ENCODE measurements at places on chromosomes 6 and 20. TPM values are rescaled to one million over a fixed set of nuclear protein-coding genes. Genes with fewer than 3 reads are reported as not detected.

DNA sequence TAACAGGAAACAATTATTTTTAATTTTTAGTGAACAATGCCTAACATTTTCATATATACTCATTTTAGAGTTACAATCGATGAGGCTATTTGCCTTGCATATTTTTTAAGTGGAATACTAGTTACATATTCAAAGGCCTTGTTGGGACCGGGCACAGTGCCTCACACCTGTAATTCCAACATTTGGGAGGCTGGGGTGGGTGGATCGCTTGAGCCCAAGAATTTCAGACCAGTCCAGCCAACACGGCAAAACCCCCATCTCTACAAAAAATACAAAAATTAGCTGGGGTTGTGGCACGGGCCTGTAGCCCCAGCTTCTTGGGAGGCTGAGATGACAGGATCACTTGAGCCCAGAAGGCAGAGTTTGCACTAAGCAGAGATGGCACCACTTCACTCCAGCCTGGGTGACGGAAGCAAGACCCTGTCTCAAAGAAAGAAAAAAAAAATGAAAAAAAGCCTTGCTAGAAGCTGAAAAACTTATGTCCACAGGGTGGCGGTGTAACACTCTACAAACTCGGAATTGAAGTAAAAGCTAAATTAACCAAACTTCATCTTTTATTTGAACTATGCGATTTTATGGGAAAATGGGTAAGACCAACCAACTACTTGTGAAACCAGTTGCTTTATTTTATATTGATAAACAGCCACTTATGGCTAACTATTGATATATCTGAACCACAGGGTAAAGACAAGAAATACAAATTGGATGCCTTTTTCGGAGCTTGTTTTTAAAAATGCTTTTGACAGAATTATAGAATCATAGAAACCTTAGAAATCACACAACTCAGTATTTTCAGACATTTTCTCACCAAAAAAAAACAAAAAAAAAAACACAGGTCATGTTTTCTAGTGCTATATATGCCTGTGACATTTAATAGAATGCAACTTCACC is 24.1 kb upstream of the ROS1 start:
- H3K27me3 ChIP-seq = no peaks in the 10 kb centered on the region
- no peak overlapping the region for H3K4me3 ChIP-seq
- no peaks in the 10 kb centered on the region for H3K36me3 ChIP-seq

Gene YWHAB
- 90.9 TPM for total RNA-seq

Gene LBP
- total RNA-seq = not detected

- no peak overlapping the region for H3K27ac ChIP-seq
- H3K27me3 ChIP-seq = no peaks in the 10 kb centered on the region
- no peaks in the 10 kb centered on the region for H3K36me3 ChIP-seq
- H3K4me3 ChIP-seq = no peak overlapping the region
- DNase-seq = no peak
Observed at GRCh38 chr6:151443911-151444621, 7.9 kb downstream of the RMND1 start.

- no peaks in the 10 kb centered on the region for H3K36me3 ChIP-seq
- H3K27me3 ChIP-seq = no peaks in the 10 kb centered on the region
- H3K27ac ChIP-seq = no peak overlapping the region
Observed at GRCh38 chr20:46835418-46835817, 59.2 kb upstream of the EYA2 start.

Gene SIRPB2
- 1.4 TPM for total RNA-seq

DNA sequence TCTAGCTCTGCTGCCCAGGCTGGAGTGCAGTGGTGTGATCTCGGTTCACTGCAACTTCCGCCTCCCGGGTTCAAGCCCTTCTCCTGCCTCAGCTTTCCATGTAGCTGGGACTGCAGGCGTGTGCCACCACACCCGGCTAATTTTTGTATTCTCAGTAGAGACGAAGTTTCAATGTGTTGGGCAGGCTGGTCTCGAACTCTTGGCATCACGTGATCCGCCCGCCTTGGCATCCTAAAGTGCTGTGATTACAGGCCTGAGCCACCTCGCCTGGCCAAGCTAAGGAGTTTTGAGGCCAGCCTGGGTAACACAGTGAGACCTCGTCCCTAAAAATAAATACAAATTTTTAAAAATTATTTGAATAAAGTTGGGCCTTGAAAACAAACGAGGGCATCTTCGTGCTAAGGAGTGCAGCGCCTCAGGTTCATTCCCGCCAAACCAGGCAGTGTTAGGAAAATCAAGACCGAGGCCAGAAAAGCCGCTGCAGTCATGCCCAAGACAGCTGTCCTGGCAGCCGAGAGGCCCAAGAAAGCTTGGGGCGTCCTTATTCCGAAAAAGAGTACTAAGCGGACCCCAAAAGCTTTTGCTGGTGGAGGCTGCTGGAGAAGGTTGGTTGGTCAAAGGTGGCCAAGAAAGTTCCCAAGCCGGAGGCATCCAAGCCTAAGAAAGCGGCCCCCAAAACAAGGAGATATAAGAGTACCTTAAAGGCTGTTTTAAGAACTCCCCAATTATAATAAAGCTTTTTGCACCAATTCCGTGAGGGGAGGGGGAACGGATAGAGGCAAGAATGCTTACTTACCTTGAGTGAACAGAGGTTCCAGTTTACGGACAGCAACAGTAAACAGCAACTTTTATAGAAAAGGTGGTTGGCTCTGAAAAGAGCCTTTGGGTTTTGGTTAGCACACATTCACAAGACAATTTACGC is 109.0 kb downstream of the HFE start:
- DNase-seq = peak; percentile 57
- no peaks in the 10 kb centered on the region for H3K27me3 ChIP-seq
- peak overlapping the region; percentile 55 for H3K4me3 ChIP-seq
- peak overlapping the region; percentile 82 for H3K27ac ChIP-seq
- no peaks in the 10 kb centered on the region for H3K36me3 ChIP-seq

GRCh38 chr6:135871296-135871695 is 19.8 kb downstream of the PDE7B start:
- DNase-seq = no peak
- H3K27ac ChIP-seq = no peak overlapping the region
- H3K36me3 ChIP-seq = no peaks in the 10 kb centered on the region
- H3K4me3 ChIP-seq = no peak overlapping the region
- no peaks in the 10 kb centered on the region for H3K27me3 ChIP-seq

Gene ADGRB3
- 0.69 TPM for total RNA-seq

DNA sequence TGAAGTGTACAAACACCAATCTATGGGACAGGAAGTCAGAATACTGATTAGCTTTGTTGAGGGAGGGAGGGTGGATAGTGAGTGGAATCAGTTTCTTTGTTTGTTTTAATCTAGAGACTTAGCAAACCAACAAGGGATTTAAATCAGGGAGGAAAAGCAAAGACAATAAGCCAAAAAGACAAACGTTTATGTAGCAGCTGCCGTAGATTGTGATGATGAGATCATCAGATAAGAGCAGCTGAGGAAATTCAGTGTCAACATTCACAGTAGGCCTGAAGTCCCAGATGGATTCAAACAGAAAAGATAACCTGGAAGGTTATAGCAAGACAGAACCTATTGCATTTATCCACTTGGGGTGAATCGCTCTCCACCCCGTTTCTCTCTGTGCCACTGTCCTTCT is 104.9 kb upstream of the SYNDIG1 start:
- no peaks in the 10 kb centered on the region for H3K36me3 ChIP-seq
- H3K4me1 ChIP-seq = no peaks in the 10 kb centered on the region
- no peak overlapping the region for H3K4me3 ChIP-seq
- no peaks in the 10 kb centered on the region for H3K27me3 ChIP-seq
- no peak for DNase-seq

DNA sequence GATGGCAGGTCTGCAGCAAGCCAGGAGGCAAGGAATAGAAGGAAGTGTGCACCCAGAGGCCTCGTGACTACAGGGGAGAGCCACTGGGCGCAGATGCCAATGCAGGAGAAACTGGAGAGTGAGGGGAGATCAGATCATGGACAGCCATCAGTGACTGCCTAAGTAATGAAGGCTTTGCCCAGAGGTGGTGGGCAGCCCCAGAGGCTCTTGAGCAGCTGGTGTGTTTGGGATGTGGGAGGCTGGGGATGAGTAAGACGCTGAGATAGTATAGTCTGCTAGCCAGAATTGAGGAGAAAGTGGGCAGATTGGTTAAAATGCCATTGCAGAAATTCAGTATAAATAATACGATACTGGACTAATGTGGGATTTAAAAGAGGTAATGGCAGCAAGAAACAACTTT is 111.9 kb downstream of the MAP3K4 start:
- no peaks in the 10 kb centered on the region for H3K4me1 ChIP-seq
- no peak overlapping the region for H3K27ac ChIP-seq
- no peaks in the 10 kb centered on the region for H3K36me3 ChIP-seq
- no peak overlapping the region for H3K4me3 ChIP-seq

GRCh38 chr6:81484251-81484650 is 268.2 kb downstream of the TENT5A start:
- DNase-seq = no peak
- H3K27me3 ChIP-seq = no peaks in the 10 kb centered on the region
- H3K36me3 ChIP-seq = no peaks in the 10 kb centered on the region
- H3K27ac ChIP-seq = no peak overlapping the region

DNA sequence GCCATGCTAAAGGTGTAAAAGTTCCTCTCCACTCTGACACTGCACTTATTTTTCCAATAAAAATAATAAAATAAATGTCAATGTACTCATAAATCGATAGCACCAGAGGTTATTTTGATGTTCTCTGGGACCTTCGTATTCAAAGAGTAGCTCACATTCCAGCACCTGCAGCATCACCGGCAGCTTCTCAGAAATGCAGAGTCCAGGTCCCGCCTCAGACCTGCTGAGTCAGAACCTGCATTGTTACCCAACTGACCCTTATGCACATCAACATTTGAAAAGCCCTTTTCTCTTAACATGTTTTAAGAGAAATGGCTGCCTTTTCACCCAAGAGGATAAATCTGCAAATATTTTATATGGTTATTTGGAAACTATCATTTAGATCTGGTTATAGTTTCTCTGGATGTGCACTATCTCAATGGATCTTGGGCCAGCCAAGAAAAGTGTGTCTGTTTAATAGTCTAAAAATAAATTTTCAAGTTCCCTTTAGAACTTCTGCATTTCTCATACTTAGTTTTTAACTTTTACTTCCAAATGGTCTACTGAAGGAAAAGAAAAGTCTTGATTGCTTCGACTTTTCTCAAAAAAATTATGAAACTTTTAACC is 216.2 kb upstream of the PRDM1 start:
- H3K4me3 ChIP-seq = no peak overlapping the region
- no peak for DNase-seq
- no peak overlapping the region for H3K27ac ChIP-seq
- H3K4me1 ChIP-seq = no peaks in the 10 kb centered on the region

Gene DZANK1
- 3.4 TPM for total RNA-seq
